ENCODE measurements at places on chromosomes 1 and 21.
A peak's percentile ranks its signal among the peaks of the same experiment; 100 is the strongest.

GRCh38 chr1:222728746-222729145 is 8.3 kb upstream of the FAM177B start:
- no peak for DNase-seq

GRCh38 chr1:219387211-219387610 is 213.5 kb downstream of the LYPLAL1 start:
- no peak for DNase-seq

GRCh38 chr1:63984257-63984929 is 210.6 kb downstream of the ROR1 start:
- no peak for DNase-seq

DNA sequence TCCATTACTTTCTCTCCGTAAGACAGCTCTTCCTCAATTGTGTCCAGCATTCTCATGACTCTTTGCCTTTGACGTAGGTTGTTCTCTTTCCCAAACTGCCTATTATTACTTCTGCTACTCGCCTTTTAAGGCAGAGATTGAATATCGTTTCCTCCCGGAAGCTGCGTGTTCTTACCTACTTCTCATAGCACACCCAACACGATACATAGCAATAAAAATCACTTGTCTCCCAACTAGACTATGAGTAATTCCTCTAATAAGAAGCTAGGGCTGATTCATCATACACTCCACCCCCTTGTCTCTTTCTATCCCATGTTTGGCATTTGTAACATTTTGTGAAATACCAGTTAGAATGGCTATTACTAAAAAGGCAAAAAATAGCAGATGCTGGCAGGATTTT is 55.8 kb upstream of the SGIP1 start:
- DNase-seq, result peak; percentile 92

DNA sequence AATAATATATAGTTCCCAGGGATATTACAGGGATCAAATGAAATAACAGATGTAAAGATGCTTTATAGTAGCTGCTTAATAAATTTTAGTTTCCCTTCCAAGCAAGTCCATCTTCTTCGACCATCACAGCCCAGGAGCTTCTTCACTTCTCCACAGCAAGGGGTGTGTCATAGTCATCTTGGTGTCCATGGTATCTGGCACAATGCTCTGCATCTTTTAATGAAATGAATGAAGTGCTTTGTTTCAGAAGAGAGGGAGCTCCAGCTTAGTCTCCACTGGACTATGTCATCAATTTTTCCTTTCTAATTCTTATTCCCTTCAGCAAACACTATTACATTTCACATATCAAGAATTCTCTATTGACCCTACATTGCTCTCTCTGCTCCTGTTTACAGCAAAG is 4.9 kb upstream of the MACF1 start:
- DNase-seq, result no peak

Data from AG04449 (cell line).